Posterior cingulate gyrus (tissue), 11 donors: ENCODE measurements at places on chromosomes 3 and 15.
A peak's percentile ranks its signal among the peaks of the same experiment; 100 is the strongest.

GRCh38 chr15:50148362-50148963, 29.4 kb upstream of the ATP8B4 start:
- no peak for DNase-seq

- no peak for DNase-seq
These were observed 28.5 kb downstream of the ARHGEF3 start for GRCh38 chr3:56772952-56773938.

DNA sequence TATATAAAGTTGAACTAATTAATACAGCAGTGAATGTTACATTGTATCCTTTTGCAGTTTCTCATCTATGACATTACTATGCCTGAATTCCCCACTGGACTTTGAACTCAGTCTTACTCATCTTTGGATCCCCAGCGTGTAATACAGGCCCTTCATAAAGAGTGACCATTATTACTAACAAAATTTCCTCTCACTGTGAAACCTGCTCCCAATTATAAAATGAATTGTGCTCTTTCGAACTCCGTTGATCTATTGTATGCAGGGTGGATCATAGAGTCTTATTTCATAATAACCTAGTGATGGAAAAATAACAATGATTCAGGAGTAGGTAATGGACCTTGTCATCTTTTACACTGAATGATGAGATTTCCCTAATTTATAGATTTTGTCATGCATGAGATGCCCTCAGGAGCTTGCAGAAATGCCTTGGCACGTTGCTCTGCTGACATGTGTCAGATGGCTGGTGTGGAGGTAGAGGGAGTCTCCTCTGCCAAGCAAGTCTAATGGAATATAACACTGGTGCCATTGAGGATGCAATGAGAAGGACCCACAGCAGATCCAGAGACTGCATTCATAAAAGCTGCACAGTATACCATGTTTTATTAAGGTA, 25.5 kb downstream of the B3GNT5 start:
- DNase-seq = no peak

DNA sequence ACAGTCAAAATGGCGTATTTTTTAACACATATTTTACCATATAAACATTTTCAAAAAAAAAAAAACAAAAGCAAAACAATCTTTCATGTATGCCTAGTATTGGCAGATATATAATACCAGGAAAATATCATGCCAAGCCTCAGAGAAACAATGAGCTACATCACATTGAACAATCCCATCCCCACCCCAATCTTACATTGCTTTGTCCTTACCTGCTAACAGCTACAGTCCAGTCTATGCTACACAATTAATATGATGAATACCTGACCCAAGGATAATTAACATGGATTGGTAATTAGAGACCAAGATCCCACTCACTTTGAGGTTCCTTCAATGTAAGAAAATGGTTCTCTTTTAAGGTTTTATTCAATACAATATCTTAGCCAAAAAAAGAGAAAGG, 7.6 kb upstream of the SATB1 start:
- DNase-seq = no peak

DNA sequence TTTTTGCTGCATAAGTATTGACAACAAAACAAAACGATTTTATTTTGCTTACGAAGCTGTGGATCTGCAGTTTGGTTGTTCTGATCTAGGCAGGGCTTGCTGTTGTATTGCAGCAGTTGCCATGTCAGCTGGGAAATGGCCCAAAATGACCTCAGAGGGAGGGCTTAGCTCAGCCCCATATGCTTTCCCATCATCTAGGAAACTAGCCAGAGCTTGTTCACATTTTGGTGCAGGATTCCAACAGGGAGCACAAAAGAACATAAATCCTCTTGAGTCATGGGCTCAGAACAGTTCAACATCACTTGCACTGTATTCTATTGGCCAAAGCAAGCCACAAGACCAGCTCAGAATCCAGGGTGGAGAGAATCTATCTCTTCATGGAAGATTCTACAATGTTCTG, 42.2 kb upstream of the ROBO2 start:
- DNase-seq = no peak

DNA sequence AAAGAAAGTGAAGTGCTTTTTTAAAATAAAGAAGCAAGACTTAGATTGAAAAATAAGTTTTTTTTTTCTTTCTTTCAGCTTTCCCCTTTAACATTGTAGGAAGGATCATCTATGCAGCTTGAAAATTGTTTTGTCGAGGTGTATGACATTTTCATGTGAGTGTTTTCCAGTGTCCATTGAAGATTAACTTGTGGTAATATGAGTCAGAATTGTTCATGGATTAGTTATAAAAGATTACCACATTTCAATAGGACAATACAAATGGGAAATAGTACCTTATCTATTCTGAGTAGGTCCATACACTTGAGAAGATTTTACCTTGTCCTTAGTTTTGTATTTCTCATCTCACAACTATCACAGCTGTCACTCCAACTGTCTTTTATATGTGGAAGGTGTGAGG, 1234.7 kb downstream of the NSUN3 start:
- no peak for DNase-seq

GRCh38 chr3:114496874-114497273, 203.0 kb downstream of the TIGIT start:
- DNase-seq = no peak

- no peak for DNase-seq
These were observed 1.8 kb upstream of the RTP3 start for GRCh38 chr3:46495901-46496456.

GRCh38 chr3:175655351-175655750, 796.2 kb downstream of the NAALADL2 start:
- DNase-seq = no peak

GRCh38 chr3:119913021-119913420, 131.1 kb downstream of the NR1I2 start:
- no peak for DNase-seq

- DNase-seq = peak; percentile 95
These were observed 2.2 kb upstream of the GRAMD2A start for GRCh38 chr15:72199721-72200212.

- no peak for DNase-seq
These were observed 428.0 kb downstream of the RAP2B start for GRCh38 chr3:153590051-153590450.

DNA sequence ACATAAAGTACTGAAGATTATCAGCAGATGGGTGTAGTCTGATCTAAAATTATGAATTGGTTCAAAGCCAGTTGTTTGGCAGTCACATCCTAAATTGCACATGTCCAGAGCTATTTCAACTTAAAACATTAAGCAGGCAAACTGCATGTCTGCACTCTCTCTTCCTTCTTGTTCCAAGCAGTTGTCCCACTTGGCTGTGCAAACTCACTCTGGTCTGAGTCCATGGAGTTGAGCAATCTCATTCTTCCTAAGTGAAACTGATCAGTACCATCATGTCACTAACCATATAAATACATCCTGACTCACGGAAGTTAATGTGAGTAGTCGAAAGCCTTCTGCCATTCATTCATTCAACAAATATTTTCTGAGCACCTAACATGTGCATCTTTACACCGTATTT, 353.0 kb downstream of the ROBO1 start:
- DNase-seq = no peak
